Islet precursor cell (in vitro differentiated cells): ENCODE measurements at places on chromosomes 1 and 21.

GRCh38 chr1:178725466-178726086 is 532 bp downstream of the RALGPS2 start:
- peak; percentile 82 for DNase-seq

GRCh38 chr1:36524359-36525062 is 41.8 kb upstream of the CSF3R start:
- DNase-seq, result peak; percentile 30

- DNase-seq, result no peak
These were observed 23.4 kb downstream of the CTBS start for GRCh38 chr1:84550826-84551225.

DNA sequence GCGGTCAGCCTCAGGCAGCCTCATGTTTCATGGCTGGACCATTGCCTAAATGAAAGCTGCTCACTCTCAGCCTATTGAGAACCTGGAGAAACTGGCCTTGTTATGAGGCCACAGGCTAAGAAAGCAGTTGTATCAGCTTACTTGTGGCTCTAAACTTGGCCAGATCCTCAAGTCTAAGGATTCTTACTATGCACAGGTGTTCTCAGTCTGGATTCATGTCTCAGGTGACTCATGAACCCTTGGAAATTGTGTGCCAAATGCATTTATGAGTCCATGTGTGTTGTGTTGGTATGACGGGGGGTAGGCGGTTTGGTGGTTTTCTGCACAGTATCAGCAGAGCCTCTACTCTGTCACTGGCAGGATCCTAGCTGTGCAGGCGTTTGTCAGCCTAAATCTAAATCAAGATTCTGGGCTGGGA is 90.4 kb downstream of the ROR1 start:
- no peak for DNase-seq

GRCh38 chr1:178267646-178268094 is 173.8 kb downstream of the RASAL2 start:
- peak; percentile 89 for DNase-seq

GRCh38 chr1:216090556-216090955 is 332.7 kb downstream of the USH2A start:
- no peak for DNase-seq

DNA sequence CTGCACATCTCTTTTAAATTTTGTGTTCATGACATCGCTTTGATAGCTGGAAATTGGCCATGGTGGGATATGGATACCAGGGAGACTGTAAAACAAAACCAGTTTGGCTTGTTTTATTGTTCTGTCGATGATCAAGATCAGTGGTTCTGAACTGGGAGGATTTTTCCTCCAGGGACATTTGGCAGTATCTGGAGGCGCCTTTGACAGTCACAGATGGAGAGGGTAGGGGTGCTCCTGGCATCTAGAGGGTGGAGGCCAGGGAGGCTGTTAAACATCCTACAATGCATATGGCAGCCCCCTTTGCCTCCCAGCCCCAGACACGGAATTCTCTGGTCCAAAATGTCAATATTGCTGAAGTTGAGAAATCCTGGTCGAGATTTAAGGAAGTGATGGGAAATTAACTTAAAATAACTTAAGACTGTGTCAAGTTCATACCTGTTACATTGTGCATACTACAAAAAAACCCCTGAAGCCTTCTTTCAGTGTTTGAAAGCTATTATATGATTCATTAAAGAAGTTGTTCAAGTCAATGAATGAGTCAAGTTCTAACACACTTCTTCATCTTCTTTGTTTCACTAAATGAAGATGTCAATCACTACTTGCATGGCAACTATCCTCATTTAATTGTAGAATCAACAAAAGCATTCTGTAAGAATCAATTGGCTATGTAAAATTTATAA is 150.9 kb downstream of the KCNJ6 start:
- peak; percentile 7 for DNase-seq

GRCh38 chr21:17526776-17527175 is 13.9 kb downstream of the CXADR start:
- DNase-seq, result no peak

- DNase-seq, result peak; percentile 87
These were observed 29.2 kb downstream of the COL16A1 start for GRCh38 chr1:31674626-31675025.

- DNase-seq, result peak; percentile 22
These were observed 168.6 kb upstream of the CAMK1G start for GRCh38 chr1:209414803-209415329.

DNA sequence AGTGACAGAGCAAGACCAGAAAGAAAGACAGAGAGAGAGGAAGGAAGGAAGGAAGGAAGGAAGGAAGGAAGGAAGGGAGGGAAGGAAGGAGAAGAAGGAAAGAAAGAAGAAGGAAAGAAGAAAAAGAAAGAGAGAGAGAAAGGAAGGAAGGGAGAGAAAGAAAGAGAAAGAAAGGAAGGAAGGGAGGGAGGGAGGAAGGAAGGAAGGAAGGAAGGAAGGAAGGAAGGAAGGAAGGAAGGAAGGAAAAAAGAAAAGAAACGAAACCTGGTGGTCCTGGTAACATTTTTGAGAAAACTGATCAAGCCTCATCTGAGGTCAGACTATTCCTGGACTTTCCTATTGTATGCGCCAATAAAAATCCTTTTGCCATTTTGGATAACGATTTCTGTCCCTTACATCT is 8.2 kb upstream of the CTTNBP2NL start:
- DNase-seq, result no peak

DNA sequence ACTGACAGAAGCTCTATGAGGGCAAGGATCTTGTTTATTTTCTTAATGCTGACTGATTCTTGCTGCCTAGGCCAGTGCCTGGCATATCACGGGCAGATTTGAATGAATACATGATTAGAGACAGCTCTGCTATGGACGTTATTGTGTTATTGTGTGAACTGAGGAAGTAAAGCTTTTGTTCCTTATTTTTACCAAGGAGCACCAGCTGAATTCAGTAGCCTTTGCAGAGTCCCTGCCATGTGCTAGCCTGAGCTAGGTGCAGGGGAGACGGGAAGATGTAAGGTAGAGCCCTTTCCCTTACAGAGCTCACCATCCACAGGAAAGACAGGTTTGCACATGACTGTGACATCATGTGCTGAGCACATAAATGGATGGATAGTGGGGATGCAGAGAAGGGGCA is 36.0 kb upstream of the SCMH1 start:
- no peak for DNase-seq

DNA sequence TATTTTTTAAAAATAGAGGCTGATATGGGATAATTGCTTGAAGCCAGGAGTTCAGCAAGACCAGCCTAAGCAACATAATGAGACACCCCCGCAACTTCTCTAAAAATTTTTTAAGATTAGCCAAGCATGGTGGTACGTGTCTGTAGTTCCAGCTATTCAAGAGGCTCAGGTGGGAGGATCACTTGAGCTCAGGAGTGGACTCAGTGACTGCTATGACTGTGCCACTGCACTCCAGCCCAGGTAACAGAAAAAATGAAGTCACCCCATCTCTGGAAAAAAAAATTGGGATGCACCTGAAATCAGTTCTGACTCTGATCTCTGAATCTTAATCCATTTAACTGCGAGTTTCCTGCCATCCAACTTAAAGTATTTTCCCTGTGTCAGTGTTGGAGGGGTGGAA is 124.2 kb downstream of the MRPS6 start:
- no peak for DNase-seq

GRCh38 chr1:200802865-200803512 is 64.3 kb downstream of the CAMSAP2 start:
- DNase-seq, result peak; percentile 94

GRCh38 chr1:67780637-67781036 is 52.6 kb downstream of the GNG12 start:
- no peak for DNase-seq

GRCh38 chr1:183023601-183024316 is 539 bp downstream of the LAMC1 start:
- peak; percentile 90 for DNase-seq
